ENCODE measurements at places on chromosomes 3 and 15.

DNA sequence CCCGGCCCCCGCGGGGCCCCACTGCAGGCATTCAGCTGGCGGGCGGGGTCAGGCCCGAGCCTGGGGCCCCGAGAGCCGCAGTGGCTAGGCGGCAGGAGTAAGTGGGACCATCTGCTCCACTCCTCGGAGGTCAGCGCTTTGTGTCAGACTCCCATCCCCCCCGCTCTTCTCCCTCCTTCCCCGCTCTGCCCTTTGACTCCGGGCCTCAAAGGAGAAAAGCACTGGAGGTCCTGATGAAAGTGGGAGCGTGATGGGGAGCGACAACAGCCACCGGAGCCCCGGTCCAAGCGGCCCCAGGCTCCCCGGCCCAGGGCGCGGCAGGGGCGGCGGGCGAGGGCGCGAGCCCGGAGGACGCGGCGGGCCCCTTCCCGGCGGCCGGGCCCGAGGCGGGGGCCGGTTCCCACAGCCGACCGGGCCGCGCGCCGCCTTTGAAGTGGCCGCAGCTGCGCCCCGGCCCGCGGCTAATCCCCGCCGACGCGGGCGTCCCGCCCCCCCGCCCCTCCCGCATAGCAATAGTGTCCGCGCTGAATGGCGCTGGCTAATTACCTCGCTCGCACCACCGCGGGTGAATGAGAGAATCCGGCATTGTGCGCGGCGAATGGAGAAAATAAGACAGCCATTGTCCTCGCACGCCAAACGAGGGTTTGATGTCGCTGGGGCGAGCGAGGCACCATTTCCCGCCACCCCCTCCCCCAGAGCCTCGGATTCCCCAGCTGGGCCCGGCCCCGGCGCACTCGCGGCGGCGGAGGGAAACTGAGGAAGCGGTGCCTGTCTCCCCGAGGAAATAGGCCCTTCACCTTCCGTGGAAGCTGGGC is 22.4 kb downstream of the IGDCC3 start:
- DNase-seq: no peak

GRCh38 chr3:174243171-174243570 is 616.0 kb upstream of the NAALADL2 start:
- DNase-seq: peak; percentile 8

DNA sequence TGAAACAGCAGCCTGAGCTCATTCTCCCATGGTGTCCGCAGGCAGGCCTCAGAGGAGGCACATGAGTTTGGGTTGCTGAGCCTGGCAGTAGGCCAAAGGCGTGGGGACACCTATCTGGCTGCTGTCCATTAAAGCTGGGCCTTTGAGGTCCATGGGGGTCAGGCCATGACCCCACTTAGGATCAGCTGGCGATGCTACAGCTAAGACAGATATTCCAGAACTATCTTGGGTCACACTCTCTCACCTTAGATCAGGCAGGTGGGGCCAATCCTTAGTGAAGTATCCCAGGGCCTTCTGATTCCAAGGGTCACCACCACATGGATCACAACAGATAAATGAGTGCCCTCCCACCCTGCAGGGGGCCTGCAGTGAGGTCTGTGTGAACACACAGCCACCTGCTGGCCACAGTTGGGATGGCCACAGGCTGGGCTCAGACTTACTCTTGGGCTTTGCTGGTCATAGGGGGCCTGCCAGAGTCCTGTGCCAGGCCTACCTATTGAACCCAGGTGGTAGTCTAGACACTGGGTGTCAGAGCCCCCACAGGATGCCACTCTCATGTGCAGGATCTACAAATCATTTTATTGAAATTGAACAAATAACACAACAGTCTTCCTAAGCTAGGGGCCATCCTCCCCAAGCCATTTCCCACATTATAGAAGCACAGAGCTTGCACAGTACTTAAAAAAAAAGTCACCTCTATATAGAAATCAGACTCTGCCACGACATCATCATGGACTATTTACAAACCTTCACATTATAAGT is 2.0 kb upstream of the HYAL2 start:
- DNase-seq: no peak

DNA sequence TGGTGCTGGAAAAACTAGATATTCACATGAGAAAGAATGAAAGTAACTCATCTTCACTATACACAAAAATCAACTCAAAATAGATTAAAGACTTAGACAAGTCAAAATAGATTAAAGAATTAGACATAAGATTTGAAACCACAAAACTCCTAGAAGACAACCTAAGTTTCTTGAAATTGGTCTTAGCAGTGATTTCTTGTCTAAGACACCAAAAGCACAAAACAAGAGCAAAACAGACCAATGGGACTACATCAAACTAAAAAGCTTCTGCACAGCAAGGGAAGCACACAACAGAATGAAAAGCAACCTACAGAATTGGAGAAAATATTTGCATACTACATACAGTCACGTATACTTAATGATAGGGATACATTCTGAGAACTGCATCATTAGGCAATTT is 6.5 kb upstream of the VPS39 start:
- no peak for DNase-seq

DNA sequence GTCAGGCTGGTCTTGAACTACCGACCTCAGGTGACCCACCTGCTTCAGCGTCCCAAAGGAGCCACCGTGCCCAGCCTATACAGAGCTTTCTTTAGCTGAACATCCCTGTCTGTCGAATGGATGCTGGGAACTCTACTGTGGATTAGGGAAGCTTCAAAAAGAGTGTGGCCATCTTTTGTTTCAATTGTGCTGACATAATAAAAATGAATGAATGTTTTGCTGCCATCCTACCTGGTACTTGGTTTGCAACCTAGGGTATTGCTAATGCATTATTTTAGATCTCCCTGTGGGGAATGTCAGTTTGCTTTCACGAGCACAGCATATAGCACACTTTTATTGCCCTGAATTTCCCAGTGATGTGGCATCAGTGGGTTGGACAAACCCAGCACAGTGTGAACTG is 32.3 kb downstream of the CMTM6 start:
- DNase-seq: no peak

- DNase-seq: peak; percentile 62
Measured at GRCh38 chr3:124504332-124505059, 225.8 kb upstream of the UMPS start.

DNA sequence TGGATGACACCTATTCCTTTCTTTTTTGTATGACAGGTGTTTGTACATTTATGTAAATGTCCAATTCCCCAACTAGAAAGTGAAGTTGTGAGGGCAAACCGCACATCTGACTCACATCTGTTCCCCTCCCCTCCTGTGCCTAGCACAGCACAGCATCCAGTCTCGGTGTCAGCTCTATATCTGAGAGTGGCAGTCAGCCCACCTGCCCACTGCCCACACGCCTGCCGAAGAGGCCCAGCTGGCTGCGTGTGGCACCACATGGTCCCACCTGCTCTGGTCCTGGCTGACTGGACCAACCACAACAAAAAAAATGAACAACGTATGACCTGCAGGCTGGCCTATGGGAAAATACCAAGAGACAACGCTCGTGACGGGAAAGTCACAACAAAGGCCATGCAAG is 62.8 kb downstream of the XXYLT1 start:
- no peak for DNase-seq

- DNase-seq: no peak
Measured at GRCh38 chr3:180875124-180875698, 37.3 kb upstream of the FXR1 start.

- DNase-seq: no peak
Measured at GRCh38 chr15:67003586-67003985, 61.8 kb upstream of the SMAD3 start.

DNA sequence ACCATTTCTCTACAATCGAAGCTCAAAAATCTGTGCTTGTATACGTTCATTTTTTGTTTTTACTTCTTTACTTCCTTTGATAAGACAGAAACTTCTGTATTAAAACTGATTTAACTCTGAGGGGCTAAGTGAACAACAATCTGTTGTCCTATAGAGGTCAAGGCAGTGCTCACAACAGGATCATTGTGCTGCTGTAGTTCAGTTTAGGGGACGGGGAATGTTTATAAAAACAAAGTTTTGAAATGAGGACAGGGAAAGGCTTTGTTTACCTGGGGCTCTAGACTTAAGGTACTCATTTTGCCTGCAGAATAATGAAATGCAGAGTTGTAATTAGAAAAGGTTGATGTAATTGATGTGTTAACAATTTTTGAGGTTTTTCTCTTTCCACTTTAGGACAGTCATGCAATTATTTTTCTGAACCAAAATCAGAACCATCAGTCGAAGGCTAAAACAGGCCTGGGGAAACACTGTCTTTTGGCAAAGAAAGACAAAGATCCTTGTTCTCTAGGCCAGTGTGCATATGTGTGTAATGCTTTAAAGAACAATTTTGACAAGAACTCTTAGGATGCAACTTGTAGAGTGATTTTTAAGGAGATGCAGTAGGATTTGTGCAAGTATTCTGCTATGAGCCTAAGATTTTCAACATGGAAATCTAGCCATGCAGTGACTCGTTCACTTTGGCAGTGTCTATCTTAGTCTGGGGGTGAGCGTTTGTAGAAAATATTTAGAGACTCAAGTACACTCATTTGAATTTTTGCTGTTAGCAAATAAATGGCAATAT is 165.2 kb downstream of the PGPEP1L start:
- no peak for DNase-seq

- DNase-seq: no peak
Measured at GRCh38 chr15:96690733-96691132, 360.2 kb downstream of the NR2F2 start.

DNA sequence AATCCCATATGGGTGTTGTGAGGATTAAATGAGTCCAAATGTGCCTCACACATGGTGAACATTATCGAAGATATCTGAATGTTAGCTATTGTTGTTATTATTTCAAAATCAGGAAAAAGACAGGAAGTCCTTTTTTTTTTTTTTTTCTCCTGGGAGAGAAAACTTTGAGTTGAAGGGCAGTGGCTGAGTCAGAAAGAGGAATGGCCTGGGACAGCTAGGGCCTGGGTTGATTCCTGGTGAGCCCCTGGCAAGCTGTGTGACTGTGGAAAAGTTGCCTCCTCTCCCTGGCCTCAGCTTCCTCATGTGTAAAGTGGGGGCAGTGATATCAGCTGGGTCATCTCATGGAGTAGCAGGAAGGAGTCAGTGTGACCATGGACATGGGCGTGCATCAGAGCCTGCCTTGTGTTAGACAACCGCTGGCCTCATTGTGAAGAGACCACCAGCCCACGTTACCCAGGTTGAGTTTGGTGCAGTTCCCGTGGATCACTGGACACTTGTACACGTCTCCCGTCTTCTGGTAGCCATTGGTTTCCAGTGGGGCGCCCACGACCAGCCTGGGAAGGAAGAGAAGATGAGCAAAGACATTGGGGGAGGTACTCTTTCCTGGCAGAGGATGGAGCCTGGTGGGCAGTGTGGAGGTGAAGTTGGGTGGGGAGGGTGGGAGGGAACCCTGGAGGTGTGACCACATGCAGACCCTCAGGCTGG is 63.1 kb downstream of the ITGA11 start:
- DNase-seq: no peak

- no peak for DNase-seq
Measured at GRCh38 chr3:53193466-53194209, 32.6 kb downstream of the PRKCD start.

GRCh38 chr3:30639937-30640336 is 33.5 kb downstream of the TGFBR2 start:
- DNase-seq: no peak

DNA sequence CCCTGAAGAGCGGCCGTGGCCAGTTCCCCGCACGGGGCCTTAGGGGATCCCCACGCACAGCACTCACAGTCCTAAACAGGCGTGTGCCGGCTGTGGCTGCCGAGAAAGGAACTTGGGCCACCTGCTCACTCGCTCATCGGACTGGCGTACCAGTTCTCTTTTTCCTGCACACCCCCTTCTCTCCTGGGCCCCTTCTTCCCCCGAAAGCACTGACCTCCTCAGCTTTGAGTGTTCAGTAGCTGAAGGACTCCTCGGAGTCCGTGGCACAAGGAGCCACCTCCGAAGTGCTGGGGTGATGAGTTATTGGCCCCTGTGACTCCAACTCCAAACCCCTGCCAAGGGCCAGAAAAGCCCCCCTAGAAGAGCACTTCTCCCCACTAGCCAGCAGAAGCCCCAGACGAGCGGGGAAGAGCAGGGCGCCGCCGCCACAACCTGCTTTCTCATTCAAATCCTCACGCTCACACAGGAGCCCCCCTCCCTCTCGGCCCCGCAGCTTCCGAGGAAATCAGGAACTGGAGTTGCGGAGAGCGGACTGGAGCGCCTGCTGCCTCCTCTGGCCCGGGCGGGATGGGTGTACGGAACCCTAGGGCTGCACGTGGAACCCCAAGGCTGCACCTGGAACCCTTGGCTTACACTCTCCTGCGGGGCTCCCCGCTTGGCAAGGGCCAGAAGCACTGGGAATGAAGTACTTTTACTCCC is at the start of gene PLCH1:
TSS of gene PLCH1 (minus strand) at position 446 of the 699 bp plus-strand sequence. CDS start 40,847 bp downstream, outside the sequence.
- DNase-seq: no peak

DNA sequence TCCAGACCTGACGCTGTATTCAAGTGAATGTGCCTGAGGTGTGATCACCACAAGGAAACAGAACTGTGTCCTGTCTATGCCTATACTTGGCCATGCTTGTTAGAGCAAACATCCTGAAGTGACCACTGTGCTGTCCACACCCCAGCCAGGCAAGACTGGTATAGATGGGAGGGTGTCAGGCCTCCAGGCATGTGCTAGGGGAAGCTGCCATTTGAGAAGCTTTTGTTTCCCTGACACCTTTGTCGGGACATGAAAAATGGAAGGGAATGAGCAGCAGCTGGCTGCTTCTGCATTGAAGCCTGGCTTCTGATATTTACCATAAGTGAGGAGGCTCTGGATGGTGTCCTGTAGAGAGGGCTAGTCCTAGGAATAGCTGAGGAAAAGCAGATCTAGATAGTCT is 106.2 kb downstream of the CPNE4 start:
- no peak for DNase-seq

DNA sequence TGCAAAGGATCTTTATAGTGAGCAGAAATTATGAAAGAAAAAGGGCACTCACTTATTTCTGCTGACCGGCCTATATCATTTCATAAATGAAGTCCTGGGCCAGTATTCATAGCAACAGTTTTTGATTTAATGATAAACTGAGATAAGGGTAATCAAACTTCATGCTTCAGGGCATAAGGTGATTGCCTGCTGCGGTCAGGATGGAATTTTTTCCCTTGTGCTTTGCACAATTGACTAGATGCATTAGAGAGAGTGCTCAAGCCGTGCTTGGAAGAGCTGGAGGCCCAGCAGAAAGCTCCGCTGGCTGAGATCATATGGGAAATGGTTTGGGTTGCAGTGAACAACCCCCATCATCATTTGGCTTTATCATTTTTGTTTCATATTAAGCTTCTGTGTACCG is 10.4 kb downstream of the SEMA6D start:
- no peak for DNase-seq

DNA sequence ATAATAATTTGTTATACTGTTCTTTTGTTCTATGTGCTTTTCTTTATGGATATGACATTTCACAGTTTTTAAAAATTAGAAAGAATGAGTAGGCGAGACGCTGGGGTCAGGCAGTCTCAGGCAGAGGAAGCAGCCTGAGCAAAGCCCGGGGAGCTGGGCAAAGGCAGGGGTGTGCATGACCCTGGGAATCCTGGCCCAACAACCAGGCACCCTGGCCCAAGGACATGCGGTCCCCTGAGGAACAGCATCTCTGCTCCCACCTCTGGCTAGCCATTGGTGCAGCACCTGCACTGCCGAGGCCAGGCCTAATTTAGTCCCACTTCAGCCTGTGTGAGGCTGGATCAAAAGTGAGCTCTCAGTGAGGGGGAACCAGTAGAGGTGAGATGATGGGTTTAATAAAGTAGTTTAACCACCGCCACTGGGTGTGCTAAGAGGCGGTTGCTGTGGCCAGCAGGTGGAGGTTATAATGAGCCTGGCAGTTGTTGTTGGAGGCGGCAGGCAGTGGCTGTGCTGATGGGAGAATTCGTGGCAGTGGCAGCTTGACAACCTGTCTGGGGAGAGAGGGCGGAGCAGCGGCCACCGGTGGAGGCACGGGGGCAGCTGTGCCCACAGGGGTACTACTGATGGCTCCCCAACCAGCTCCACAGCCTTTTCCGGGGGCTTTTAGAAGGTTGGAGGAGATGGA is 41.5 kb downstream of the PRKCD start:
- no peak for DNase-seq
